ENCODE measurements at places on chromosomes 16 and 17. TPM values are rescaled to one million over a fixed set of nuclear protein-coding genes. Genes with fewer than 3 reads are reported as not detected.

OR3A3 gene
- 0.23 TPM for total RNA-seq

SLC6A2 gene
- not detected for total RNA-seq

TEKT3 gene
- not detected for total RNA-seq

SLC6A4 gene
- not detected for total RNA-seq

TK1 gene
- total RNA-seq, result 111 TPM

FA2H gene
- not detected for total RNA-seq

RCVRN gene
- total RNA-seq, result not detected

BEAN1 gene
- total RNA-seq, result not detected

PIK3R5 gene
- total RNA-seq, result not detected

ABHD15 gene
- total RNA-seq, result 4.1 TPM

KRTAP4-4 gene
- total RNA-seq, result not detected

IL34 gene
- 0.54 TPM for total RNA-seq

OTOP3 gene
- total RNA-seq, result not detected

COX6A2 gene
- not detected for total RNA-seq

GLIS2 gene
- 0.46 TPM for total RNA-seq

SDK2 gene
- 0.33 TPM for total RNA-seq

TMEM204 gene
- total RNA-seq, result 1.1 TPM

C16orf46 gene
- 0.29 TPM for total RNA-seq
